ENCODE measurements at places on chromosomes 13 and 19. TPM values are rescaled to one million over a fixed set of nuclear protein-coding genes. Genes with fewer than 3 reads are reported as not detected.

GRCh38 chr19:52910648-52911047 is 12.6 kb downstream of the ZNF888 start:
- no peak for DNase-seq

Gene SOX1
- polyA plus RNA-seq, result not detected

DNA sequence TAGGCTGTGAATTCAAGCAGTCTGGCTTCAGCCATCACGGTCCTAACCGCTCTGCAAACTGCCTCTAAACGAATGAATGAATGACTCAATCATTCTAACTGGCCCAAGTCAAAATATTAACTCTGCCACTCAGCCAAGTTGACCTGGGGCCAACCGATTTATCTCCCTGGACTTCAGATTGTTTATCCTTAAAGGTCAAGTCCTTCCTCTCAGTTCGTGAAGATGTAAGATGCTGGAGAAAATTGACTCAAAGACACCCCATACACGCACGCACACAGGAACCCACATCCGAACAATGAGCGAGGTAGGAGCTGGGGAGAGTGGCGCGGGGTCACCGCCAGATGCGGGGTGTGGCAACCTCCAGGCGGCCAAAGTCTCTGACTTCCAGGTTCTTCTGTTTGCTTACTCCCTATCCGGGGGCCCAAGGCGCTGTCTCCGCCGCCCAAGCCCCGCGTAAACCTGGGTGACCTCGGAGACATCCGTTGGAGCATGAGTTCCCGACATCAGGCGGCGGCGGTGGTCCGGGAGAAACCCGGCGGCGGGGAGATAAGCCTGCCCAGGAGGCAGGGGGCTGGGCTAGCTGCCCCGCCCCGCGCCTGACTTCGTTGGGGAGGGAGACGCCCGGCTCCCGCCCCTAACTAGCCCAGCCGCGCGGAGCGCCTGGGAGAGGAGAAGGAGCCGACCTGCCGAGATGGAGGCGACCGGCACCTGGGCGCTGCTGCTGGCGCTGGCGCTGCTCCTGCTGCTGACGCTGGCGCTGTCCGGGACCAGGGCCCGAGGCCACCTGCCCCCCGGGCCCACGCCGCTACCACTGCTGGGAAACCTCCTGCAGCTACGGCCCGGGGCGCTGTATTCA is at the start of gene CYP2S1:
CYP2S1 (plus strand) TSS at position 646 of the 856 bp plus-strand sequence; CDS start at position 692, 46 bp downstream.
- DNase-seq, result no peak

Gene KIR2DL4
- not detected for polyA plus RNA-seq

DNA sequence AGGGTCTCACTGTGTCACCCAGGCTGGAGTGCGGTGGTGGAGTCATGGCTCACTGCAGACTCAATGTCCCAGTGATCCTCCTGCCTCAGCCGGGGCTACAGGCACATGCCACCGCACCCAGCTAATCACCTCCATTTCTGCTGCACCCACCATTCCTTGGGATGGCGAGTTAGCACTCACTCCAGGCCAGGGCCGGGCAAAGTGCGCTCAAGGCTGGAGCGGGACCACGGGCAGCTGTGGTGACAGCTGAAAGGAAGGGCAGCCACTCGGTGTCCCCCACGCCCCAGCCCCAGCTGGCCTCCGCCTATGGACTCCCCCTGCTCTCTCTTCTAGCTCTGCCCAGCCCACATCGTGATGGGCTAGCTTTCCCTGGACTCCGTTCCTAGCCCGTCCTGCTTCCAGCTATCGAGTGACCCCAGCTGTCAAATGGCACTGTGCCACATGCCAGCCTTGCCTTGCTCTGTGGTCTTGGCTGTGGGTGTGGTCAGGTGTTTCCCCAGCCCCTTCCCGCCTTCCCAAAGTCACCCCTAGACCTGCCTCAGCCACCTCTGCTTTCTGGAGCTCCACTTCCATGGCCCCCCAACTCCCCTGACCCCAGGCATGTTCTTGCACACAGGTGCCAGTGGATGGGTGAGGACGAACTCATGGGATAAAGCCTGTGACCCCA is 4.1 kb downstream of the MICOS13 start:
- DNase-seq, result no peak

- peak; percentile 20 for DNase-seq
Observed at GRCh38 chr13:94389604-94390351, 89.7 kb downstream of the DCT start.

Gene TMEM59L
- 2.5 TPM for polyA plus RNA-seq

Gene IGFL1
- polyA plus RNA-seq, result not detected

Gene ZNF317
- polyA plus RNA-seq, result 41.9 TPM

Gene RNASEH2B
- polyA plus RNA-seq, result 64.7 TPM

Gene CCNA1
- polyA plus RNA-seq, result 1.2 TPM

- DNase-seq, result no peak
Observed at GRCh38 chr19:44640518-44640917, 3.2 kb upstream of the PVR start.

DNA sequence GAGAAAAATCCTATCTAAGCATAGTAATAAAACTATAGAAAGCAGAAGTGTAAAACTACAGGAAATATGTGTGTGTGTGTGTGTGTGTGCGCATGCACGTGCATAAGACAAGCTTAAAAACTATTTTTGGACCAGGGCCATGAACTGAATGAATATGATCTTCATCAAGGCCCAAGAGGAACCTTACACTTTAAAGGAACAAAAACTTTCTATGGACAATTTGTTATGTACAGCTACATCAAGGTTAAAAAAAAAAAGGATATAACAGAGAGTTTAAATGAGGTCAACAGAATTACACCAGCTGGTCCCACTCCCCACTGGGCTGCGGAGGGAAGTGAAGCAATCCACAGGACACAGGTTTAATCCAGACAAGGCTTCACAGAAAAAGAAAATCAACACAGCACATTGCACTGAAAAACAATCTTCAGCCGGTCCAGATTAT is 151.1 kb downstream of the LHFPL6 start:
- no peak for DNase-seq

GRCh38 chr19:48053856-48054255 is 10.0 kb upstream of the CABP5 start:
- DNase-seq, result no peak

- no peak for DNase-seq
Observed at GRCh38 chr13:39811051-39811450, 155.6 kb downstream of the COG6 start.

DNA sequence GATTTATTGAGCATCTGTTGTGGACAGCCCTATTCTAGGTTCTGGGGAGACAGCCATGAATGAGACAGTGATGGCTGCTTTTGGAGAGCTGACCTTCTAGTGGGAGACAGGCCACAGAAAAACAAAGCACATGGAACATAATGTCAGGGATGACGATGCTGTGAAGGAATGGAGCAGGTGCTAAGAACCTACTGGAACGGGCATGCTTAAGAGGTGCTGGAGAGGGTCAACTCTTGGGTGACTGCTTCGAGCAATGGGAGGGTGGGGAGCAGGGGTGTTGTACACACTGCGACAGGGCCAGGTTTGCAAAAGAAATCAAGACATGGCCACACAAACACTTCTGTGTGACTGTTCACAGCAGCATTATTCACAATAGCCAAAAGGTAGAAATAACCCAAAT is 12.1 kb upstream of the CEACAM16 start:
- DNase-seq, result no peak

Gene PDCD2L
- 15.3 TPM for polyA plus RNA-seq

- DNase-seq, result no peak
Observed at GRCh38 chr19:7850000-7850813, 20.2 kb downstream of the EVI5L start.

GRCh38 chr19:38710928-38711725 is 33.1 kb downstream of the CAPN12 start:
- DNase-seq, result no peak

- DNase-seq, result no peak
Observed at GRCh38 chr13:49563516-49563915, 21.8 kb downstream of the RCBTB1 start.

Gene KLK2
- 0.27 TPM for polyA plus RNA-seq

DNA sequence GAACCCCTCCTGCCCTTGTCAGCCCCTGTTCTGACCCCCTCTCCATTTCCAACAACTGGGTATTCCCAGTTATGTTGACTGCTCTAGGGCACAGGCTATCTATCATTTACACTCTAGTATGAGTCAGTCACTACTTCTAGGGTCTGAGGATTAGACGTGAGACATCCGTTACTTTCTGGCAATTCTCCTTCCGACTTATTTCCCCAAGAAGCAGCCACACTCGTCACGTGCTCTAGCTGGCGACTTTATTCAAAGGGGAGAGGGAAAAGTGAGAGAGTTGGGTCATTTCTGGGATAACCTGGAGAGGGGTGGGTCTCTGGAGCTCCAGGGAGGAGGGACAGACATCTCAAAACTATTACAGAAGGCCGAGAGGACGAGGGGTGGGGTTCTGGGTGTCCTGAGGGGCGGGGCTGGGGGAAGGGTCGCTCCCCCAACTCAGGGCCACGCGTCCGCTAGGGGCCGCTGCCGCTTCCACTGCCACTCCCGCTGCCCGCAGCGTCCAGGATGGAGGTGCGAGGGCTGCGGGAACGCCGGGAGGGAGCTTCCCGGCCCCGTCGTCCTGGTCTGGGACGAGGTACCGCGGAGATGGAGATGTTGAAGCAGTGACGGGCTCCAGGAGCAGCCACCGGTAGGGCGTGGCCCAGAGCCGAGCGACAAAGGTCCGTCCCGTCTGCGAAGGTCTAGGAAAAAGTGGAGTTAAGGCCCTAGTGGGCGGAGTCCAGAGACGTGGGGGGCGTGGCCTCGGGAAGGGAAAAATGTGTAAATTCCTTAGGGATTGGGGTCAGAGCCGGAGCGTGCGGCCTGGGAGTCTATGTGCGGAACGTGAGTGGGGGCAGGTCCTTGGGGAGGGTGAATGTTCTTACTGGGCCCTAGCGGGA is 8.9 kb downstream of the RTBDN start:
- no peak for DNase-seq

- no peak for DNase-seq
Observed at GRCh38 chr13:95217920-95218830, 83.1 kb downstream of the ABCC4 start.

Gene ZNF700
- polyA plus RNA-seq, result 29.6 TPM

DNA sequence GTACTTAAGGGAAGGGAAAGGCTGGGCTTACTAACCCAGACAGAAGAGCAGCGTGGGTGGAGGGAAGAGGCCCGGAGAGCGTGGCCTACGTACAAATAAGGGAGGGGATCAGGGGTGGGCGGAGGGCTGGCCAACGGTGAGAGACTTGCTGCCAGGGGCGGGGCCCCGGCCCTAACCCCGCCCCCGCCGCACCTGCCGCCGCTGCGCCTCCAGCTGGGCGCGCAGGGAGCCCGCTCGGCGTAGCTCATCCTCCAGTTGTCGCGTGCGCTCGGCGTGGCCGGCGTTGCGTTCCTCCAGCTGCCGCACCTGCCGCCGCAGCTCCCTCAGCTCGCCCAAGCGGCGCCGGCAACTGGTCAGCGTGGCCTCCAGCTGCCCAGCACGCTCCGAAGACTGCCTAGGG is 5.7 kb downstream of the HOOK2 start:
- DNase-seq, result no peak

DNA sequence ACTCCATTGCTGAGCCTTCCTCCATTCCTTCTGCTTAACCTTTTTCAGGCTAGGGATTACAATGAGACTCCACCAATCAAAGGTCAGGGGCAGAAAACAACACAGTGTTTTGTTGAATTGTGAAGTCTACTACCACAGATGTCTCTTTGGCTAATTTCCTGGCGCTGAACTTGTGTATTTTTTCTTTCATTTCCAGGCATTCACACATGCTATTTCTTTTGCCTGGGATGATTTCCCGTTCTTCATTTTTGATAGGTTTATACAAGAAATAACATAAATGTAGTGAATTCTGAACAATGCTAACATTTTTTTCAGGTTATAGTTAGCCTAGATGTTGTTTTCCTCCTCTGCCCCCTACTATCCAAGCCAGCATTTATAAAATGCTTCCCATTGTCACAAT is 64.3 kb downstream of the OLFM4 start:
- no peak for DNase-seq

DNA sequence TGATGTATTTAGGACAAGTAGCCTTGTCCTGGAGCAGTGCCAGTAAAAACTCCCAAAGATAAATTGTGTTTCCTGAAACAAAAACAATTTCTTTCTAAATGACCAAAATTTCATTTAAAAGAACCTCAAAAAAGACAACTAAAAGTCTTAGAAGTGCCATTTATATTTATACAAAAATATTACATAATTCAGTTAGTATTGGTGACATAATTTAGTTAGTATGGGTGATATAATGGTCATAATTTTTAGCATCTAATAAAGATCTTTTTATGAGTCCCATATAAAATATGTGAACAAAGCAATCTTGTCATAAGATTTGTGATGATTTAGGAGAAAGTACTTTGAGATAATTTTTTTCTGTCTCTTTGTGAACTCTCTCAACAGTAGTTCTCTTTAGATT is 76.0 kb downstream of the ELF1 start:
- DNase-seq, result no peak

GRCh38 chr13:21898459-21898858 is 227.6 kb downstream of the FGF9 start:
- no peak for DNase-seq

DNA sequence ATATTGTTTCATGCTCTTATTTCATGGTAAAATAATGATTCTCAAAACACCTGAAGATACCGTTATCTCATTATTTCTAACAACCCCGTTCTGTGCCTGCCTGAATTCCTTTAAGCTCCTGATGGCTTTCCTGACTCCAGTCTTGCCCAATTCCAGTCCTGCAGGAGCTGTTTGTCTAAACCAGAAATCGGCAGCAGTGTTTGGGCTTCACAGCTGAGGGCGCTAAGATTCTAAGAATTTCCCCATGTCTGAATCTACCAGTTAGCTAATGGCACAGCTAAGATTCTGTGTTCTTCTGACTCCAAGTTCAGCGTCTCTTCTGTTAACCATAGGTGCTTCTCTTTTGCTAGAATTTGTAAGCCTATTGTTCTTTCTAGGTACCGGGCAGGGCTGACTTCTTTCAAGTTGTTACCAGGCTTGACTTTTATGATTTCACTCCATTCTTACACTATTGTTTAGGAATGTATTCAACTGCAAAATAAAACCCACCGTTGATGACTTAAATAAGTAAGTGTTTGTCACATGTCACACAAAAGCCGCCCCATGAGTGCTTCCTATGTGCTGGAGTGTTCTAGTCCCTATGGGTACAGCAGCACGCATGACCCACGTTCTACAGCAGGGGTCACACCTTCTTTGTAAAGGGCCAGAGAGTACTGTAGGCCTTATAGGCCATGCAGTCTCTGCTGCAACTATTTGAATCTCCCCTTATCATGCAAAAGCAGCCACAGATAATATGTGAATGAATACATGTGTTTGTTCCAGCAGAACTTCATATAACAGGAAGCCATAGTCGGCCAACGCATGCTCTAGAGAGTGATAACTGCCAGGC is 168.3 kb upstream of the RNF113B start:
- DNase-seq, result no peak

DNA sequence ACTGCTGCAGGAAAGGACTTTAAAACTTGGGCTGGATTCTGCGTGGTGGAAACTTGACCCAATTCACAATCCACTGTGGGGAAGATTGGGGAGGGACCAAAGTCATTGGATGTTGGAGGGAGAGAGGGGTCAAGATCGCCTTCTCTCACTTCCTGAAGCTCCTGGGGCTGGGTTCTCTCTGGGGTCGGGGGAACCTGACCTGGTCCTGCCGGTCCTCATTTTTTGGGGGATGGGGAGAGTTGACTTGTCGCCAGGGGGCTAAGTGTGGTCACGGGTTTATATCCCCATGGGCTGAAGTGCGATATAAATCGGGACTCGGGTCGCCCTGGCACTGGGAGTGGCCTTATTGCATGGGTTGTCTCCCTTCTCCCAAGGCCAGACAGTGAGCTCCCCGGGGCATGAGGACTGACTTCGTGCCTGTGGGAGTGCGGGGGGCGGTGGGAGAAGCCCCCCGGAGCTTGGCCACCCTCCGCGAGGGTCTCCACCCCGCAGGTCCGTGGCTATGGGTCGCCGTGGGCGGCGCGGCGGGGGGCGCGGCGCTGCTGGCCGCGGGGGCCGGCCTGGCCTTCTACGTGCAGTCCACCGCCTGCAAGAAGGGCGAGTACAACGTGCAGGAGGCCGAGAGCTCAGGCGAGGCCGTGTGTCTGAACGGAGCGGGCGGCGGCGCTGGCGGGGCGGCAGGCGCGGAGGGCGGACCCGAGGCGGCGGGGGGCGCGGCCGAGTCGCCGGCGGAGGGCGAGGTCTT is 6.3 kb downstream of the ICAM5 start:
- DNase-seq, result no peak

Data from left kidney (tissue), 8 donors.